NB4 (cell line): ENCODE measurements at places on chromosomes 3 and 15.
A peak's percentile ranks its signal among the peaks of the same experiment; 100 is the strongest.

DNA sequence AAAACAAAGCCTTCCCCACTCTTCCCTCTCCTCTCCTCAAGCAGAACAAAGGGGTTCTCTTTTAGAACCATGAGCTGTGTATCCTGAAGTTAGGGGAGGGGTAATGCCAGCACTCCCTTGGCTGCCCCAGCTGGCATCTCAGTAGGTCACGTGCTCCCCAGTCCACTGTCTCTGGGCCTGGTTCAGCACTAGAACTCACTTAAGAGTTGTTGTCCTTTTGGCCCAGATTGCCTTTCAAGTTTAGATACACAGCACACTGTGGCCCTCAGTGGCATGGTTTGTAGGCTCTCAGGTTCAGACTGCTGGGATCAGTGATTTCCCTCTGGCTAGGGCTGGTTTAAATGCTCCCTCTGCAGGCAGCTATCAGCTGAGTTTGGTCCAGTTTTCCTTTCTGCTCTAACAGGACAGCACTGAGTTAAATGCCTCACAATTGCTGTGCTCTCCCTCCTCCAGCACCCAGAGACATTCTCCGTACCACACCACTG, 188.4 kb upstream of the ST8SIA2 start:
- DNase-seq: no peak

DNA sequence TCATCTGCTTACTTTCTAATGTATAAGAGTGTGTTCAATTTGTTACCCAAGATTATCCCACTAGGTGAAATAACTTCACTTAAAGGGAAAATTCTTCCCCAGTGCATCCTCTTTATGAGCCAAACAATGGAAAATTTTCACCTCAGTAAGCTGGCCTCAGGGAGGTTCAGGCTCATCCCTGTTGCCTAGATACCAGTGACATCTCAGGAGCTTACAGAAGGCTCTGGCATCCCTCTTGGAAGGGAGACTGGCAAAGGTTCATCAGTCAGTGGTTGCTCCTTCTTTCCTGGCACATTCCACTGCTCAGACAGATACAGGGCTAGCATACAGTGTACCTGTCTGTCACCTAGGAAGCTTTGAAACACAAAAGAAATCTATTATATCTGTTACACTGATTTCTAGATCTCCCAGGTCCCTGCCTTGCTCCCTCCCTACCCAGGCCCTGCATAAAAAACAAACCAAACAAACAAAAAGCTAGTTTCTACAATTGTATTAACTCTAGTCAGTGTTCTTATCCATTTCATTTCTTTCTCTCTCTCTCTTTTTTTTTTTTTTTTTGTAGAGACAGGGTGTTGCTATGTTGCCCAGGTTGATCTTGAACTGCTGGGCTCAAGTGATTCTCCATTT, 1.7 kb downstream of the IP6K2 start:
- no peak for DNase-seq

DNA sequence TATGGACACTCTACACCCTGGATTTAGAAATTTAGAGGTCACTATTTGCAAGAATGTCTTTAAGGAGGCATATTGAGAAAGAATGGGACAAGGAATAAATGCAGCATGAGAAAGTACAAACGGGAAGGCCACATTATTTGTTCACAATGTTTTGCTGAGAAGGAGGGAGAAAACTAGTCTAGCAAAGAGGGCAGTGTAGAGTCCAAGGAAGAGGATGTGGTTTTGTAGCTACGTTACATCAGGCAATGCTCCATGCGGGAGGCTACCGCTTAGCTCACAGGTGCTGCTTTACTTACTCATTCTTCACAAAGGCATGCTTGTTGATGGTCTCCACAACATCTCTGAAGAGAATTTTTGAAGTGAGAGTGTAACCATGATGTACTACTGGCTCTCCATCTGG, 191.1 kb downstream of the PLCH1 start:
- peak; percentile 76 for DNase-seq

DNA sequence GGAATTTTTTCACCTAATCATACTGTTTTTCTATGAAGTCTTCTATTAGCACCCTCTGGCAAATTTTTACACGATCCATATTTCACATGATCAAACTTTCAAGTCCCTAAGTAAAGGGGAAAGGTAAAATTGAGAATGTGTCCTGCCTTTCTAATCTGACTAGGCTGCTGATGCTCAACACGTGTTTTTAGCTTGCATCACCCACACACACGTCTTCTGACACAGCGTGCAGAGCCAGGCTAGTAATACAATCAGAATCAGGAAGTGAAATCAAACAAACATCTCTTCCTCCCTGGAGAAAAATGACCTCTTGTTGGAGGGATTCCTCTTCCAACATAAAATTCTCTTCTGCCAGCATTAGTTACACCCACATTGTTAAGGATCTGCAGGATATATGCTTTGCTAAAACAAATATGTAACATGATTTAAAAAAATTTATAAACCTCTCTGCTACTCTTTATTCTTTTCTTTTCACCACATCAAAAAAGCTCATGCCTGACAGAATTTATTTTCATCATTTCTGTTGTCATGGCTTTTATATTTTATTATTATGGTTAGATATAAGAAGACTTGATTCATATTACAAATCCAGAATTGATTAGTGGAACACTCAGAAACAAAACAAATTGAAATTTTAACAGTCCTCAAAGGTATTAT, 122.4 kb downstream of the RAP2B start:
- DNase-seq: peak; percentile 84

- peak; percentile 98 for DNase-seq
These were observed 41.8 kb downstream of the ITGA11 start for GRCh38 chr15:68389936-68390817.

DNA sequence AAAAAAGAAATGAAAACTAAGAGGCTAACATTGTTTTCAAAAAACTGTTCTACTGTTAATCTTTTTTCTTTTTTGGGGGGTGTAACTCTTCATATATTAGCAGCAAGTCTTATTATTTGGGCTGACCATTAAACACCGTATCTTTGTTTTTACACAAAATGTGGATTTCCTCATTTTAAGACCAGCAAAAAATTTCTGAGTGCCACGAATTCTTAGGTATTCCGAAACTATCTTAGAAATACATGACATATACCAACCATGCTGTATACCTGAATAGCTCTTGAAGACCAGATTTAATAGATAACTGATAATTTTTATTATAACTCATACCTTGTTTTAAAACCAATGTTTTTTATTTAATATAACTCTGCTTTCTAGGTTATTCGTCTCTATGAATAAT, 620 bp upstream of the TTC23 start:
- DNase-seq: peak; percentile 28

- DNase-seq: peak; percentile 35
These were observed 233.2 kb upstream of the SEMA6D start for GRCh38 chr15:47484059-47484458.

- DNase-seq: no peak
These were observed 46.7 kb downstream of the TMED3 start for GRCh38 chr15:79357566-79357965.

DNA sequence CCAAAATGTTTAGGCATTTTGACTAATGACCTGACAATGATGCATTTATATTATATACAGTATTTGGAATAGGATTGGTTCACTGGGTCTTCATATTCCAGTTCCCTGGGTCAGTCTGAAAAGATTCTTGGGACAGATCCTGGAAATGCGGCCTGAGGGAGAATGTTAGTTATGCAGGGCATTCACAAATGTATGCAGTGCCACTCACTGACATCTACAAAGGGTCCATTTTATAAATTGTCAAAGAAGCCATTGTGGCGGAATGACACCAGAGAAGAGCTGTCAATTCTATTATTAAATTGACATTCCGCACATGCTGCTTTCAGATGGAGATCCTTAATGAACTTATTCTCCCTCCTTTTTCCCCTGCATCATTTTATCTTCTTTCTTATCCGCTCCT, 176.6 kb downstream of the VGLL3 start:
- DNase-seq: no peak

GRCh38 chr3:35745802-35746484, 106.6 kb downstream of the ARPP21 start:
- DNase-seq: peak; percentile 55

GRCh38 chr15:71736286-71736947, 73.9 kb upstream of the NR2E3 start:
- DNase-seq: no peak

GRCh38 chr3:101142160-101142559, 148.9 kb upstream of the ABI3BP start:
- no peak for DNase-seq

DNA sequence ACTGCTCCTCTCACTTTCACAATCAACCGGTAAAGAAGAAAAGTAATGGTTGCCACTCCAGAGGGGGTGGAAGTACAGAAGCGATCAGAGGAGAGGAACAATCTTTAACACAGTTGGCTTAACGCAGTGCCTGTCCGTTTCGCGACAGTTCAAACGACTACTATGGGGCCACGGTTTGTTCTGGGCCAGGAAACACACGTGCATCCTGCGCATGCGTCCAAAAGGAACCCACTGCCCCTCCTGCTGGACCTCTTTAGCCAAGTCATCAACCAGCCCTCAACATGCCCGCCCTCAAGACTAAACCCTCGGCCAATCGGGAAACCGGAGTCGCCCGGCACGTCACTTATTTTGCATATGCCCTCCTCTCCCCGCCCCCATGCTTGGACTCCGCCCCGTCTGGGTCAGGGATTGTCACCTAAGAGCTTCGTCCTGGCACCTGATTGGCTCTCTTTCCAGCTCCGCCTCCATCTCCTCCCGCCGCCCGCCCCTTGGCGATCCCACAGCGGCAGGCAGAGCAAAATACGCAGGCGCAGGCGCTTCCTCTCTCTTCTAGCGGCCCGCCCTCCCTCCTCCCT, 345 bp upstream of the CDV3 start:
- peak; percentile 100 for DNase-seq

DNA sequence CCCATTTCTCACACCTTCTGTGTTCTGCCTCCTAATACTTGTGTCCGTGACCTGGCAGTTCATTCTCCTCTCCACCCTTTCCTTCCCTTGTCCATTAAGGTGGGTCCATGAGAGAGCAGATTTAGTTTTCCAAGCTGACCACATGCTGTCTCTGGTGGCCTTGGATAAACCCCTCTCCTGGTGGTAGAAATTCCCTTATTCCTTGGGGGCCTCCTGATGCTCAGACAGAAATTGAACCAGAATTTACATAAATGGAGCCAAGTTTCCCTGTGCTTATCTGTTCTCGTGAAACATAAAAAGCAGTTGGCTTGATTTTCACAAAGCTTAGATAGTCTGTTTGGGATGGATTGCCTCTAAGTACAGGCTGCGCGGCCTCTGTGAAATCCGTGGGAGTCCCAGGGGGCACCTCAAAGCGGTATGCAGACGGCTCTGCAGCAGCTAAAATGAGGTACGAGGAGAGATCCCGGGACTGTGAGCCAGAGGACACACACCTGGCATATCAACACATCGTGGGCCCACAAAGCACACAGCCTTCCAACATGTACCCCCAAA, 101.0 kb upstream of the NMNAT3 start:
- no peak for DNase-seq

DNA sequence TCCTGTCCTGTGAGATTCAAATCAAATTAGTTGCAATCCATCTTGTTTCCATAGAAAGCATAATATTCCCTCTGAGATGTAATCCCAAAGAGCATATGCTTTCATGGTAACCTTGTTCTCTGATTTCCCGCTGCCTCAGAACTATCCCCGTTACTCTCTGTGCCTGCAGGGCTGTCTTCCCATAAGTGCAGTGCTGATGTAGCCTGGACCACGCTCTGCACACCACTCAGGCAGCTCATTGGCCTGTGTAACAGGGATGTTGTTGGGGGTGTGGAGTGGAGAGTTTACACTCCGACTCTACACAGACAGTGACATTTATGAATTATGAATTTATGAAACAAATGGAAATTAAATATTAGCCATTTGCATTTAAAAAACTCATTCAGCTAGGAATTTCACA, 33.6 kb upstream of the CNTN3 start:
- no peak for DNase-seq

DNA sequence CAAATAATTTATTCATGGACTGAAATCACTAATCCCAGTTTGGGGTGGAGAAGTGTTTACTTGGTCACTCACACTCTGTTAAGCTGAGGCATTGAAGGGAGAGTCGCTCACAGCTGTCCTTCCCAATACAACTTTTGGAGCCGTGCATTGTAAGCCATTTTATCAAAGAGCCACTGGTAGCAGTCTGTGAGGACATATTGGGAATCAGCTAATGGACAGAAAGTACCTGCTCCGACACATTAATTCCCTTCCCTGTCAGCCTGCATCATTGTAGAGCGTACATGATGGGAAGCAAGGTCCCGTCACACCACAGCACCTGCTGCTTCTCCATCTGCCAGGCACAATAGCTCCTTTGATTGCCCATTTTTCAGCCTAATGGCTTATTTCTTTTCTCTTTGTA, 643.2 kb downstream of the SQOR start:
- no peak for DNase-seq

GRCh38 chr3:126300761-126301481, 56.3 kb downstream of the KLF15 start:
- DNase-seq: no peak

DNA sequence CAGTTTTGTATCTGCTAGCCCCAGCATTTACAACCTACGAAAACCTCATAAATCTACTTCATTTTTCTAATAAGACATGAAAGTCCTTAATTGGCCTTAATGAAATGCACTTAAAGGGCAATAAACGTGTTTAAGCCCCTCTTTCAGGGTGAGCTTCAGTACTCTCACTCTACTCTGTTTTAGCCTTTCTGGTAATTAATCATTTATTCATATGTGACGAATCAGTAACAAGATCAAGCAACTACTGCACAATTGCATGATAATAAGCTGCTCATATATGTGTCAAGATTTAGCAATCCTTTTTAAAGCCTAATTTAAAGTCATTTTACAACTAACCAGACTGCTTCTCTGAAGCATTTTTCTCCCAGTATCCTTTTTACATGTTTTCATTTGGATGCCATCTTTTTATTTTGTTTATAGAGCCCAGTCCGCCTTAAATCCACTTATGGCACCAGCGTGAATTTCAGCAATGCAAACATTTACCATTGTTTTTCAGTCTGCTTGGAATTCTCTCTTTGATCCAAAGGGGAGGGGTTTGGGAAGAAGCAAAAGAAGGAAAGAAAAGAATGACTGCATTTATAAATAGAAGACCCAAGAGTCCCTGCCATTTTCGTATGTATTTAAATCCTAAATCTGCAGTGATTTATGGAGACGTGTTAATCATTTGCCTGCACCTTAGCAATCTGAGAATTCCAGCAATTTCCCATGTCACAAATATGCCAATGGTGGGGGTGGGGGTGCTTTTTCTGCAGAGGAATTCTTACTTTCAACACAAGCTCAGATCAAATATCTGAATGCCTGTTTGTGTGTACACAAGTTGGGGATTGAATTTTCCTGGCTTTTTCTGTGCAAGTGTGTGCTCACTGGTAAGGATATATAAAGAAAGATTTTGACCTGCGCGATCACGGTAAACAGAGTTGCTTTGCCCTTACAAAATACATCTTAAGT, 230.8 kb upstream of the TBC1D5 start:
- DNase-seq: no peak

- DNase-seq: no peak
These were observed 6.1 kb downstream of the ZBTB47 start for GRCh38 chr3:42659451-42660130.

GRCh38 chr15:53978253-53978906, at the start of gene UNC13C:
Gene UNC13C (plus strand): TSS chr15:53978441. CDS start chr15:54012904, 34,463 bp downstream.
- DNase-seq: no peak

DNA sequence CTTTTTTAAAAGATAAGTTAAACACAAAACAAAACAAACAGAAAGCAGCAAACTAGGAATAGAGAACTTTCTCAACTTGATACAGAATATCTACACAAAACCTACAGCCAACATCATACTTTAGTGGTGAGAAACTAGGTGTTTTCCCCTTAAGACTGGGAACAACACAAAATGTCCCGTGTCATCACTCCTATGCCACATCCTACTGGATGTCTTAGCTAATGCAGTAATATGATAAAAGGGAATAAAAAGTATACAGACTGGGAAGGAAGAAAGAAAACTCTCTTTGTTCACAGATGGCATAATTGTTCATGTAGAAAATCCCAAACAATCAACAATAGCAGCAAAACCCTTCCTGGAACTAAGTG, 45.9 kb downstream of the TMEM45A start:
- no peak for DNase-seq

GRCh38 chr15:100020189-100020588, 287.0 kb upstream of the LYSMD4 start:
- no peak for DNase-seq
